ENCODE measurements at places on chromosomes 6 and 20.

DNA sequence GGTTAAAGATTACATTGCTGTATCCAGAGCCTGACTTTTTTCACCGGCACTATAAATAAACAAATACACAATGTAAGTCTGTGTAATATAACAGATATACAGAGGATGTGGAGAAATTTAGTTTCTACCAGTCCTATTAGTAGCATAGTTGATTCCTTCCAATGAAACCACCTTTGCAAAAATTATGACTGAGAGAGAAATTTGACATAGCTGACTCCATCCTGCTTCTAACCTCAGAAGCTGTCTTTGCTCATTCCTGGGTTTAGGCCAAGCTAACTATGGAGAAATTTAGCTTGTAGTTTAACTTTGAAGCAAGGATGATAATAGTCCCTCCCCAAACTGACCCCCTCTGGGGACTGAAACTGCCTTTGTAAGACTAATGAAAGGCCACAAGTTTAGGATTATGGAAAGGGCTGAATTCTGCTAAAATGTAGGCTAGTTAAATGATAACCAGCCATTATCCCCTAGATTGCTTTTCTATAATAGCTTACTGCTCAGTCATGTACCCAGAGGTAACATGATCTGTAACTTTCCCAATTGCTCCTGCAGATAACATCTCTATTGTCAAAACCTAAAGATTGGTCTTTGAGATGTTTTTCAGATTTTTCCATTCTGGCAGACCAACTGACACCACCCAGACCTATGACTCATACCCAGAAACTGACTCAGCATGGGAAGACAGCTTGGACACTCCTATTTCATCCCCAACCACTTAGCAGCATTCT lies 172.8 kb upstream of the ARG1 start:
- no peak for DNase-seq

GRCh38 chr6:38432479-38432878 lies 207.2 kb downstream of the BTBD9 start:
- no peak for DNase-seq

DNA sequence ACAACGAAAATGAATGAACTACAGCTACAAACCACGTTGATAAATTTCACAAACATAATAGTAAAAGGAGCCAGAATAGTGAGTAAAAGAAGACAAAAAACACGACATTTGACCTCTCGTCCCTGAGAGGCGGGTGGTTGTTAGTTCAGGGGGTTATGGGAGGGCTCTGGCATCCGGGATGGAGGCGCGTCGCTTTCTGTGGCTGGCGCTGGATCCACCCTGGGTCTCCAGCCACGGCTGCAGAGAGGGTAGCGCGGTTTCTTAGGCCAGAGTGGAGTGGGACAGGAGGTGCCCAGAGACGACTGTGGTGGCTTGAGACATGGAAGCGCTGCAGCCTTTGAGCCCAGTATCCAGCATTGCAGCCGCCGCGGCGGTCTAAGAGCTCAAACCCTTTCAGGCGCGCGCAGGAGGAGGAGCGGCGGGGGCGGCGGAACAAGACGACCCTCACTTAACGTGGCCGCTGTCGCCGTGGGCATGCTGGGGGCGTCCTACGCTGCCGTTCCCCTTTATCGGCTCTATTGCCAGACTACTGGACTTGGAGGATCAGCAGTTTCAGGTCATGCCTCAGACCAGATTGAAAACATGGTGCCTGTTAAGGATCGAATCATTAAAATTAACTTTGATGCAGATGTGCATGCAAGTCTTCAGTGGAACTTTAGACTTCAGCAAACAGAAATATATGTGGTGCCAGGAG lies 3.7 kb upstream of the ZSCAN23 start:
- no peak for DNase-seq

- no peak for DNase-seq
Measured at GRCh38 chr6:159686703-159687102, 6.3 kb downstream of the SOD2 start.

GRCh38 chr20:63348828-63349515 lies 12.2 kb downstream of the CHRNA4 start:
- no peak for DNase-seq

GRCh38 chr20:62031462-62032092 lies 34.1 kb downstream of the TAF4 start:
- no peak for DNase-seq

- DNase-seq, result no peak
Measured at GRCh38 chr20:53967527-53967926, 102.9 kb downstream of the BCAS1 start.

DNA sequence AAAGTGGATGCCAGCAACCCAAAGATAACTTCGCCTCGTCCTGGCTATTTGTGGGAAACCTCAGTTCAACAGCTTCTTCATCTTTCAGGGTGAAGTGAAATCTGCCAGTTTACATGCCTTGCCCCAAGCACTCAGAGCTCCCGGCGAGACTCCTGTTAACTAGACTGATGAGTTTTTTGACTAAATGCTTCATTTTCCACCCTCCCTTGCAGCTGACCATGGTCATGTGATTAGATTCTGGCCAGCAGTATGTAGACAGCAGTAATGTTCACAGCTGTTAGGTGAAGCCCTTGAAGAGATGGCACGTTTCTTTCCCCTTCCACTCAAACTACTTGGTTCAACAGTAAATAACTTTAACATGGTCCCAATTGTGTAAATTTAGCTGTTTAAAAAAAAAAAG lies 718.8 kb upstream of the FLRT3 start:
- DNase-seq, result no peak

DNA sequence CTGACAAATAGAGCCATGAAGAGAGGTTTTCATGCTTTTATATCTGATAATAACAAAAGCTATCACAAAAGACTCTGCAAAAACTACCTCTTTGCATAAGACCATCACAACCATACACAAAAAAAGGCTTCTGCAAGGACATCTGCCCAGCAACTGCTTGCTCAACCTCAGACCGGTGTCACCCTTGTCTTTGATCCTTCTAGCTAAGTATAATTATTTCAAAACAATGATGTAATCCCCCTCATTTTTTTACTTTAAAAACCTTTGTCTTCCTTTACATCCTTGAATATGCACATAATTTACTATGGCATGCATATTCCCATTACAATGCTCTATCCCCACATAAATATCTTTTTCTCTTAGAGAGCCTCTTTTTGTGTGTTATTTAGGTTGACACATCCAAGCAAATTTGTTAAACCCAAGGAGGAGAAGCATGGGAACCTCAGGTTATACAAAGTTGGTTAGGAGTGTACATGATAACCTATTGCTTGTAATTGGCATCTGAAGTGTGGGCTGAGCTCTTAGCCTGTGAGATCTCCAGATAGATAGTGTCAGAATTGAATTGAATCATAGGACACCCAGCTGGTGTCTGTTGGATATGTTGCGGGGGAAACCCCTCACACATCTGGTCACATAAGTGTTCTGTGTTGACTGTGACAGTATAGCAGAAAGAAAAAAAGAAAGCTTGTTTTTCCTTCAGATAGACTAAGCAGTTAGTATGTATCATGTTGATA lies 20.7 kb upstream of the CGA start:
- no peak for DNase-seq

DNA sequence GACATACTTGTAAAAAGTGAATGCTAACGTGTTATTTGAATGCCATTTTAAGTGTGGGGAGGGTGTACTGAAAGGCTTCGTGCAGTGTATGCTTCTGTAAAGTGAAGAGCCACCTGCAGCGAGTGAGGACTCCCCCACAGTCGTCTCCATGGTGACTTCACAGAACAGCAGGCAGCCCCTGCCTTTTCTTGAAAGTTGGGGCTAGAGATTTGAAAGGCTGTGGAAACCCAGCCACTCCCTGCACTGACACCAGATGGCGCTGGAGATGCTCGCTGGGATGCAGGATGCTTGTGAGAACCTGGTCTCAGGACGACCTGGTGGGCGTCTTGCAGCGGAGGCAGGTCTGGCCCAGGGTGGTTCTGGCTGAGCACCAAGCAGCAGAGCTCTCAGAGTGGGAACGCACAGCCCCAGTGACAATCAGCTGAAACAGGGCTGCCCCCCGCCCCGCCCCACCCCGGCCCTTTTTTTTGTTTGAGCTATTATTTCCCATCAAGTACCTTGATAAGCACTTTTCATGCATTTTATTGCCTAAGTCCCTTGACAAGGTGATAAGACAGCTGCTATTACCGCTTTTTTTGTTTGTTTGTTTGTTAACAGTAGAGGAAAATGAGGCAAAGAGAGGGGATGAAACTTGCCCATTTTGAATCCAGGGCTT lies 150.3 kb downstream of the SYCP2 start:
- DNase-seq, result peak; percentile 43

DNA sequence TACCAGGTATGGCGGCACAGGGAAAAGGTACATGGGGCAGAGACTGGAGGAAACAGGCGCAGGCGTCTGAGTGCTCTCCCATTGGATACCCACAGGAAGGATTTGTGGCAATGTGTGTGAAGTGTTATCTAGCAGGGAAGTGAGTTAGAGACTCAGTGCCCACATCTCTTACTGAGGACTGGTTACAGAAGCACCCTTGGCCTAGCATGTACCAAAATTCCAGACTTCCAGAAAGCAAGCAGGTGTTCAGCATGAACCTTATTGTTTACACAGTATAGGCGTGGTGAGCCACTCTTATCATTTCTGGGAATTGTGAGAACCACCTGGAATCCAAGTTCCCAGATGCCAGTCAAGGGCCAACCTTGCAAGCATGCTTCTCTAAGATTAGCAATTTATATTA lies 14.2 kb downstream of the MANBAL start:
- DNase-seq, result no peak

DNA sequence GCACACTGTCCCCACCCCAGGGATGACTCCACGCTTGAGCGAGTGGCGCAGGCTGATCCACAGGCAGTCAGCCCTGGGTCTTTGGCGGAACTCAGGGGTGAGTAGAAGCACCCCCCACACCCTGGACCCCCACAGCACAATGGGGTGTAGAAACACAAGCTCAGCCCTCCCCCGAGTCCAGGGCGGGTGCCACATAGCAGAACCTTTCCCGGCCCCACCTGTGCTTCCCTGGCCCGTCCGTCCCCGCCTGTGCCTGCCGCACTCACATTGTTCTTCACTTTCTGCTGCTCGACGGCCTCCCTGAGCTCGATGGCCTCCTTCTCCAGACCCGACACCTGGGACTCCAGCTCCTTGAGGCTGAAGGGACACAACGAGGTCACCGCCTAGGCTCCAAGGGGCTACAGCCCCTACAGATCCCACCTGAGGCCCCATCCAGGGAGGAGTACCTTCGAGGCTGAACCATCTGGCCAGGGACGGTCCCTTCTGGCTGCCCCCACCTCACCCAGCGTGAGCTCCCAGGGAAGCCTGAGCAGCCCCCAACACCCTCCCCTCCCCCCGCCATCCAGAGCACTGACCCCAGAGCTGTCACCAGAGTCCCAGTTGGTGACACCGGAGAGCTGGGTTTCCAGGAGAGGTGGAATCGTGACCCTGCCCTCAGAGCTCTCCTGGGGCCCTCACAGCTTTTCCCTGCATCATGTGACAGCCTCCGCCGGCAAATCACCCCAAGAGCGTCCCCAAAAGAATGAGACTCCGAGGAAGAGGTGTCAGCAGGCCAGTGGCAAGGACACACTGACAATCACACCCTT lies 55.6 kb downstream of the DSTN start:
- DNase-seq, result no peak

DNA sequence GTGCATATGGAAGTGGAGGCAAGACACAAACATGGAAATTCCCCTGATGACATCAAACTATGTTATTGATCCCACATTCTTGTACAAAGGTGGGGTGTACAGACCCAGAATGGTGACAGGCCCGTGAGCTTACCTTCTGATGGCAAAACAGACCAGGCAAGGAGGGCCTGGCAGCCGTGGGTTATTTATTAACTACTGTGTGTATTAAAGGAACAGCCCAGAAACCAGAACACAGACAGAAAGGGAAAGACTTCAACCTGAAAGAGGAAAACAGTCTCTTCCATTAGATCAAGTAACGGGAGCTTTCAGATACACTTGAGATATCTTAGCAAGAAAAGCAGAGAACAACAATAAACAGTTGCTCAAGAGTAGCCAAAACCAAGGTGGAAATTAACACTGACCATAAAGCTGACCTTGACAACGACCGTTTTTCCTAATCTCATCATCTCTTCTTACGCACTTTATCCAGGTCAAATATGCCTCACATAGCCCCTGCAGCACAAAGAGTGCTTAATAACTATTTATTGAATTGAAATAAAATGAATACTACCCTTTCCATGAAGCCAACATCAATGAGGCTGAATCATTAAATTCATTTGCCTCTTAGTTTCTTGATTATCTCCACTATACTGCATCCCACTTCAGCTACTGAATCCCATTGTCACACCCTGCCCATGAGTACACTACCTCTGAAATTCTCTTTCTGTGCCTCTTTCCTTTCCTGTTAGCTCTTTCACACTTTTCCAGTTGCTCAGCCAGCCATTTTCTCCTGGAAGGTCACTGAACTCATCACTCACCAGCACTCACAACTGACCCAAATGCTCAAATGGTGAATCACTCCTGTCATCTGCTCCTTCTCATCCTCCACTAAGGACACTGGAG lies 67.4 kb downstream of the MOXD1 start:
- no peak for DNase-seq

- no peak for DNase-seq
Measured at GRCh38 chr6:127857051-127857637, 43.7 kb downstream of the THEMIS start.

GRCh38 chr6:131844243-131844841 lies 36.5 kb downstream of the ENPP1 start:
- DNase-seq, result no peak

DNA sequence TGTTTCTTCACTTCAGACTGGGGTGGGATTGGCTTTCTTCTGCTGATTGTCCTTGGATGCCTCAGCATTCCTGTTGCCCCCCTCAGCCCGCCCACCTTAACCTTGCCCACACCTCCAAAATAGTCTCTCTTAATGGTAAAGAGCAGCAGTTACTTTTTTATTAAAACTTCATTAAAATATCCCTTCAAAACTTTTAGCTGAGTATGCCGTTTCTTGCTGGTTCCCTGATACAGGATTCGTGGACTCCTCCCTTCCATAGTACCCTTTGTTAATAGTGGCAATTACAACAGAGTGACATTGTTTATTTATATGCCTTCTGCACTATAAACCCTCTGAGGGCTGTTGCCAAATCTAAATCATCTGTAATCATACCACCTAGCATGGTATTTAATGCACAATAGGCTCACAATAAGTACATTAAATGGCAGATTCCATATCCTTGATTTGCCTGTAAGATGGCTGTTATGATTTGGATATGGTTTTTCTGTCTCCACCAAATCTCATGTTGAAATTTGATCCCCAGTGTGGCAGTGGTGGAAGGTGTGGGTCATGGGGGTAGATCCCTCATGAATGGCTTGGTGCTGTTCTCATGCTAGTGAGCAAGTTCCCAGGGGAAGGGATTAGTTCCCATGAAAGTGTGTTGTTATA lies 3.5 kb upstream of the MOCS1 start:
- no peak for DNase-seq

DNA sequence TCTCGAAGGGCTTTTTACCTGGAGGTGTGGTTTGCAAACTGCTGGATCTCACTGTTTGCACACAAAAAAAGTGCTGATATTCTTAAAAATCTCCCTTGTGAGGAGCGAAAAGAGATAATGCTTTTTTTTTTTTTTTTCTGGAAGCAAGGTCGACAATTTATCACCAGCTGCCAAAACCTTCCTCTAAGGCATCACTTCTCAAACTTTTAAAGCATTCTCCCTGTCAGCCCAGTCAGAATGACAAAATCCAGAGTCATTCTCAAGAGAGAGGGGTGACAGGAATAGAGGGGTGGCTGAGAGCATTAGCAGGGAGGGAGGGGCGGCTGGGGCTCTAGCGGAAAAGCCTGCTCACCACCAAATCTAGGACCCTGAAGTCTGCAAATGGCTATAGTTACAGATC lies 137.2 kb upstream of the ARMC2 start:
- no peak for DNase-seq

Data from NCI-H1092 treated with DMSO at 0.1 percent for 48 hours (cell line).